ENCODE measurements at places on chromosomes 12 and 14.

GRCh38 chr14:53144244-53144643, 8.9 kb downstream of the DDHD1 start:
- DNase-seq = no peak

GRCh38 chr12:32549675-32550079, 129.4 kb upstream of the DNM1L start:
- DNase-seq = no peak

- DNase-seq = no peak
These were observed 20.2 kb downstream of the CLSTN3 start for GRCh38 chr12:7150356-7150755.

DNA sequence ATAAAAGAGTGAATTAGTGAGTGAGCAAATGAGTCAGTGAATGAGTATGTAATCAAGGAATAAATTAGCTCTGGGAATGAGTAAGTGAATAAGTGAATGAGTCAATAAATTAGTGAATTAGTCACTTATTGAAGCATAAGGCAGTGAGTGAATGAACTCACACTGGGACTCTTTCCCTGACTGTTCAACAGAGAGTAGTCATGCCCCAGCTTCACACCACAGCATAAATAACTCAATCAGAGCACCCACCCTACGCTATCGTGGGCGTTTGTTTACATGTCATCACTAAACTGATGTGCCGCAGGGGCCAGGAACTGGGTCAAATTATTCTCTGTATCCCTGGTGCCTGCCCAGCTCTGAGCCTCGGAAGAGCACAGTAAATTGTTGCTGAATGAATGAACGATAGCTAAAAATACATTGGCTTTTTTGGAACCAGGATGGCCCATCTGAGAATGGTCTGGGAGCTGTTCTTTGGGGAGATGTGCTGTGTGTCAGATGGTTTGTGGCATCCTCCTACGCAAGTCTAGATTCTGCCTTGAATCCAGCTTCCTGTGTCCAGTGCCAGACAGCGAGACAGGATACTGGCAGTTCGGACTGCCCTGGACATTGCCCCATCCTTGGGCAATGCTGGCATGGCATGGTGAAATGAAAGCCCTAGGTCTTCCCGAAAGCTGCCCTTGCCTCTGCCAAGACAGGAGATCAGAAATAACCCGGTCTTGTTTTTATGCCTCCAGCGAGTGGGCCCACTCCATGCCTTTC, 98.0 kb upstream of the RTL1 start:
- peak; percentile 87 for DNase-seq

DNA sequence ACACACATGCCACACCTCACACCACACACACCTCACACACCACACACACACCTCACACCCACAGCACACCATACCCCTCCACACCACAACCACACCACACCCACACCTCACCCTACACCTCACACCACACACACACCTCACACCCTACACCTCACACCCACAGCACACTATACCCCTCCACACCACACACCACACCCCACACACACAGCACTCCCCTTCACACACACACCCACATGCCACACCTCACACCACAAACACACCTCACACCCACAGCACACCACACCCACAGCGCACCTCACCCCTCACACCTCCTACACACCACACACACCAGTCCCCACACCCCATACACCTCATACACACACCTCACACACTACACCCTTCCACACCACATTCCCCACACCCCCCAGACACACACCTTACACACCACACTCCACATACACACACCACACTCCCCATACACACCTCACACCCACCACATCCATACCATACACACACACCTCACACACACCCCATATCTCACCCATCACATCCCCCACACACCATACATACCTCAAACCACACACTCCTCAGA, 80.0 kb downstream of the ACTN1 start:
- DNase-seq = no peak

DNA sequence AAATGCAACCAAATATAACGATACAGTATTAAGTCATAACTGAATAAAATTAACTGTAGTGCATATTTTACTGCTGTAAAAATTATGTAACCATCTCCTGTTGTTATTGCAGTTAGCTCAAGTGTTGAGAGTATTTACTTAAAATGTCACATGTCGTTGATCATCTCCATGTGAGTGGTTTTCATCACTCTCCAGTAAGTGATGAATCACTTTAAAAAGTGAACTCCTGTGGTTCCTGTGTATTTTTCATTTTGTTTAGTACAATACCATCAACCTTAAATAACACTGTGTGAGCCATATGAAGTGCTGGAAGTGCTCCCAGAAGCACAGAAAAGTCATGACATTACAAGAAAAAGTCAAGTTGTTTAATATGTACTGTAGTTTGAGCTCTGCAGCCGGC, 104.7 kb upstream of the SLCO1B1 start:
- DNase-seq = no peak

GRCh38 chr12:64180951-64181350, 41.1 kb downstream of the KICS2 start:
- DNase-seq = peak; percentile 34

DNA sequence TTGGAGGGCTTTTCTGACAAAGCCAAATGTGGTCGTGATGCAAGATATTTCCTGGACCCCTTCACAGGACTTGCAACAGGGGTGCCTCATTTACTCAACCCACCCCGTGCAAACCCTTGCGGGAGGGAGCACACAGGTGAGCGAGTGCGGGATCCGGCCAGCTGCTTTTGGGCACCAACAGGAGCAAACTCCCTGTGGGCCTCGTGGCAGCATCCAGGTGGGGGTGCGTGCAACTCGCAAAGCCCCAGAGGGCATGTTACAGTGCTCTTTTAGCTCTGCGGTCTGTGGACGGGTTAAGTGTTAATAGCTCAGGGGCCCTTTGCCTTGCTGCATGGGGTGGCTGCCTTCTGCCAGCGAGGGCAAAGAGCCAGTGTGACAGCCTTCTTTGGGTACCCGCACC, 707.6 kb upstream of the MDGA2 start:
- no peak for DNase-seq

- DNase-seq = no peak
These were observed 70.4 kb downstream of the TBK1 start for GRCh38 chr12:64522316-64522715.

- DNase-seq = no peak
These were observed 123.4 kb downstream of the DICER1 start for GRCh38 chr14:95033682-95034632.

DNA sequence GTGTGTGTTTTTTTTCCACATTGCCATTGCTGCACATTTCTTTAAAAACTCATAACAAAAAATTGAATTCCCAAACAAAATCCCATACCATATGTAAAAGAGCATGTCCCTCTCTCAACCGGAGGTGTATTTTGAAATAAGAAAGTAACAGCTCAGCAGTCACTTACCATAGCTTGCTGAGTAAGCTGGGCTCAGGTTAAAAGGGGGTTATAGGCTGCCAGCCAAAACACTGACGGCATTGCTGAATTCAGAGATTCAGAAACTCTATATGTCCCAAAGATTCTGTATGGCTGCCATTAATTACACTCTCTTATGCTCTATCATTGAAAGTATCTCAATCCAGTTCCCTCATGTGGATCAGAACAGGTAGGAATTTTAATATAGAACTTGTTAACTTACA, 276.0 kb downstream of the FOXG1 start:
- DNase-seq = no peak

DNA sequence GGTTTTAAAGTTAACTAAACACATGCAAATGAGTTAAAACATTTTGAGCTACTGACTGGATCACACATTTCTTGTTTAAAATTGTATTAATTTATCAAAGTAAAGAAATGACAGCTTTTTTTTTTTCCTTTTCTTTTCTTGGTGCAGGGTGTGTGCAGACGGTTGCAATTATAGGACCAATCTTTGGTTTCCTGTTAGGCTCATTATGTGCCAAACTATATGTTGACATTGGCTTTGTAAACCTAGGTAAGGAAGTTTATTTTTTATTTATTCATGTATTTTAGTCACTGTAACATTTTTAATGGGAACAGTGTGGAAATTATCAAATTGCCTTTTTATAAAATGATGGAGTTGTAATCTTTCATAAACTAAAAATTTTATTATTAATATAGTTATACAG, 21.9 kb downstream of the SLCO1C1 start:
- no peak for DNase-seq

- DNase-seq = no peak
These were observed 533.7 kb upstream of the SEL1L start for GRCh38 chr14:82067221-82067875.

DNA sequence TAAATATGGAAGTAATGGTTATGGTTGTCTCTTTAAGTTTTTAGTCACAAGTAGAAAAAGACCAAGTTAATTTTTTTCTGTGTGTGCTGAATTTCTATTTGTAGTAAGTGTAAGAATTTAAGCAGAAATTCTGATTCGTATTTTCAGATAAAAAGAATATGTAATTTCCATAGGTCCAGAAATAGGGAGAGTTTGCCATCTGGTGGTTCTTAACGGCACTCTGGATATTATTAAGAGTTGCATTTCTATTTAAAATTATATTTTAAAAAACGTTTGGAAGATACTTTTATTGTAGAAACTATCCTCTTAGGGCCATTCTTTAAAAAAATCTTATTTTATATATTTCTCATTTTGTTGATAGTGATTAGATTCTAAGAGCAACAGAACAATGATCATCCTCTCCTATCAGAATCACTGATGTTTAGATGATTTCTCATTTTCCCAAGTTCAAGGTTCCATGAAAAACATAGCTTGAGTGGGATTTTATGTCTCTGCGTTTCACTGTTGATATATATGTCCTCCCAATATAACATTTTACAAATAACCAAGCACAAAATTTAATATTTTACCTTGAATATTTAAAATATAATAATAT, 88.3 kb downstream of the LRRK2 start:
- no peak for DNase-seq

- peak; percentile 3 for DNase-seq
These were observed 378.7 kb downstream of the PRKD1 start for GRCh38 chr14:29548948-29549370.

DNA sequence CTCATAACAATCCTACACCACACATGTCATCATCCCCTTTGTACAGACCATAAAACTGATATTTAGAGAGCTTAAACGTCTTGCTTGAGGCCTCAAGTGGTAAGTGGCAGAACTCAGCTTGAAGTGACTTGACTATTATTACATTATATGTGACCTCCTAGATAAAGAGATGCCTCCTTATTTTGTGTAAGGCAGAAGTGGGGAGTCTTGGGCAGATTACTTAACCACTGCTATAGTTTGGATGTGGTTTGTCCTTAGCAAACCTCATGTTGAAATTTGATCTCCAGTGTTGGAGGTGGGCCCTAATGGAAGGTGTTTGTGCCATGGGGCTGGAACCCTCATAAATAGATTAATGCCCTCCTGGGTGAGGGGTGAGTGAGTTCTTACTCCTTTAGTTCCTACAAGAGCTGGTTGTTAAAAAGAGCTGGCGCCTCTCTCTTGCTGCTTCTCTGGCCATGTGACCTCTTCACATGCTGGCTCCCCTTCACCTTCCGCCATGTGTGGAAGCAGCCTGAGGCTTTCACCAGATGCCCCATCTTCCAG, 37.4 kb downstream of the RCOR1 start:
- DNase-seq = no peak

Measured in epithelial cell of prostate (primary cell).